ENCODE measurements at places on chromosomes 6 and 20. TPM values are rescaled to one million over a fixed set of nuclear protein-coding genes. Genes with fewer than 3 reads are reported as not detected.

Gene PCSK2
- not detected for total RNA-seq

Gene FGD2
- 1.2 TPM for total RNA-seq

Gene ENPP5
- total RNA-seq: 0.42 TPM

Gene RSPO4
- total RNA-seq: not detected

All from CD8-positive, alpha-beta memory T cell (primary cell).